ENCODE measurements at places on chromosomes 1 and 21. TPM values are rescaled to one million over a fixed set of nuclear protein-coding genes. Genes with fewer than 3 reads are reported as not detected.

Gene SLC44A5
- 1.8 TPM for total RNA-seq

Gene VASH2
- total RNA-seq = 1.4 TPM

Gene ARHGEF16
- total RNA-seq = 1.4 TPM

Gene TEX38
- total RNA-seq = not detected

Gene PEAR1
- total RNA-seq = 8.1 TPM

Gene LCE1F
- not detected for total RNA-seq

Gene MYOG
- not detected for total RNA-seq

Gene LHX8
- not detected for total RNA-seq

Gene CD1C
- 0.57 TPM for total RNA-seq

Gene OR14A16
- not detected for total RNA-seq

Gene ZBTB8A
- total RNA-seq = 2.8 TPM

Gene PAQR6
- total RNA-seq = 0.54 TPM

Gene ABL2
- 8.5 TPM for total RNA-seq

Gene TMEM222
- total RNA-seq = 17.9 TPM

Gene SLC30A10
- 0.43 TPM for total RNA-seq

Gene DPH2
- 14.8 TPM for total RNA-seq

Gene BCL2L15
- not detected for total RNA-seq

Gene S100A1
- total RNA-seq = 2,065 TPM

Gene FCER1A
- 1.0 TPM for total RNA-seq

Gene HES4
- total RNA-seq = 36.7 TPM

Gene CFAP74
- not detected for total RNA-seq

Gene ADAMTS1
- 59.3 TPM for total RNA-seq

Gene S100A8
- total RNA-seq = 79.9 TPM

Gene NR5A2
- total RNA-seq = 1.6 TPM

Gene ABCG1
- total RNA-seq = 9.0 TPM

Gene RORC
- total RNA-seq = 11.3 TPM

Gene CA6
- total RNA-seq = 0.19 TPM
